Placental epithelial cell (primary cell): ENCODE measurements at places on chromosomes 3 and 15. TPM values are rescaled to one million over a fixed set of nuclear protein-coding genes. Genes with fewer than 3 reads are reported as not detected.

Gene CAND2
- 2.0 and 10.7 TPM in 2 replicates for total RNA-seq

Gene CLDN1
- 0.11 TPM in 1 of 2 replicates, not detected in the other for total RNA-seq

Gene TMIE
- total RNA-seq = 0.22 TPM in 1 of 2 replicates, not detected in the other

Gene C3orf62
- 1.3 and 4.7 TPM in 2 replicates for total RNA-seq

Gene BUB1B
- total RNA-seq = 3.9 and 8.4 TPM in 2 replicates

Gene PYGO1
- 15.4 and 23.9 TPM in 2 replicates for total RNA-seq

Gene NR2E3
- 0.54 and 1.6 TPM in 2 replicates for total RNA-seq

Gene HLTF
- total RNA-seq = 35.9 and 45.1 TPM in 2 replicates

Gene HTR3D
- total RNA-seq = not detected in 2 replicates

Gene SMCO1
- total RNA-seq = not detected in 2 replicates

Gene ZNF662
- total RNA-seq = 17.1 and 19.6 TPM in 2 replicates

Gene LINS1
- total RNA-seq = 14.9 and 20.8 TPM in 2 replicates

Gene DNASE1L3
- total RNA-seq = not detected in 2 replicates

Gene BMF
- total RNA-seq = 2.9 and 23.2 TPM in 2 replicates

Gene KBTBD13
- total RNA-seq = not detected in 2 replicates

Gene ALG3
- 29.1 and 46.0 TPM in 2 replicates for total RNA-seq

Gene GPR15
- total RNA-seq = not detected in 2 replicates

Gene EIF4E3
- total RNA-seq = under 0.01 and 0.43 TPM in 2 replicates

Gene SOX2
- total RNA-seq = not detected in 2 replicates

Gene SMAD6
- total RNA-seq = 6.6 and 9.4 TPM in 2 replicates

Gene PTH1R
- total RNA-seq = 8.0 and 12.6 TPM in 2 replicates

Gene ARPIN
- 10.7 and 11.4 TPM in 2 replicates for total RNA-seq

Gene HTR3E
- not detected in 2 replicates for total RNA-seq

Gene TGM5
- not detected in 2 replicates for total RNA-seq

Gene TIMP4
- 0.39 and 7.8 TPM in 2 replicates for total RNA-seq

Gene P3H2
- 15.8 and 28.7 TPM in 2 replicates for total RNA-seq
